ENCODE measurements at places on chromosomes 2 and 18. TPM values are rescaled to one million over a fixed set of nuclear protein-coding genes. Genes with fewer than 3 reads are reported as not detected.

Gene ITPRIPL1
- total RNA-seq, result 0.43 TPM

Gene OXER1
- total RNA-seq, result under 0.01 TPM

Gene TRAPPC8
- total RNA-seq, result 43.8 TPM

Gene DHRS9
- total RNA-seq, result 0.09 TPM

Gene NEU2
- total RNA-seq, result not detected

Gene SLC23A3
- total RNA-seq, result 2.4 TPM

Gene NPHP1
- 6.9 TPM for total RNA-seq

Gene BBS5
- total RNA-seq, result 6.6 TPM

Gene IL36RN
- total RNA-seq, result 0.09 TPM

Gene ELOA2
- not detected for total RNA-seq

Gene DCDC2C
- total RNA-seq, result not detected

Gene PID1
- total RNA-seq, result 28.3 TPM

Gene CFAP53
- 0.71 TPM for total RNA-seq

Data from smooth muscle cell of bladder (primary cell).